ENCODE measurements at places on chromosomes 1 and 21.

- DNase-seq: peak; percentile 68
Measured at GRCh38 chr1:12434174-12434573, 183.8 kb downstream of the DHRS3 start.

GRCh38 chr21:46061518-46061917 lies 36.4 kb upstream of the COL6A2 start:
- no peak for DNase-seq

DNA sequence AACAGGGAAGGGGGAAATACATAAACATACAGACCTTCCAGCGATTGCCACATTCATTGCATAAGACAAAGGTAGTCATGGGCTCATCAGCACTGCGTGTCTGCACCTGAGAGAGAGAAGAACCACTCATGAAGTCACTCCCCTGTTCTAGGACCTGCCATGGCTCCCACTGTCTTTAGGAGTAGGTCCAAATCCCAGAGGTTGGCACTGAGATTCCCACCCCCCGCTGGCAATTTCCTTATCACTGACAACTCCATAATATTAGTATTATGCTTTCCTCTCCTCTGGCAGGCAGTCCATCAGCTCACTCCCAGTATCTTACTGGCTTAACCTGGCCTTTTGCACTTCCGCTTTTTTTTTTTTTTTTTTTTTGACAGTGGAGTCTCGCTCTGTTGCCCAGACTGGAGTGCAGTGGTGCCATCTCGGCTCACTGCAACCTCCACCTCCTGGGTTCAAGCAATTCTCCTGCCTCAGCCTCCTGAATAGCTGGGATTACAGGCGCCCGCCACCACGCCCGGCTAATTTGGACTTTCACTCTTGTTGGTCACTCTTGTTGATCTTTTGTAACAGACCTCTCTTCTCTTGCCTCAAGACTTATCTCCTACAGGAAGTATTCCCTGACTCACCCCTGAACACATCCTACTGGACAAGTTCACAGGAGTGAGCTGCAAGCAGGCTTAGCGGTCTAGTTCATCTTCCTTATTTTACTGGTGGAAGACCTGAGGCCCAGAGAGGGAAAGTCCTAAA lies 14.8 kb upstream of the ZNF436 start:
- DNase-seq: no peak

DNA sequence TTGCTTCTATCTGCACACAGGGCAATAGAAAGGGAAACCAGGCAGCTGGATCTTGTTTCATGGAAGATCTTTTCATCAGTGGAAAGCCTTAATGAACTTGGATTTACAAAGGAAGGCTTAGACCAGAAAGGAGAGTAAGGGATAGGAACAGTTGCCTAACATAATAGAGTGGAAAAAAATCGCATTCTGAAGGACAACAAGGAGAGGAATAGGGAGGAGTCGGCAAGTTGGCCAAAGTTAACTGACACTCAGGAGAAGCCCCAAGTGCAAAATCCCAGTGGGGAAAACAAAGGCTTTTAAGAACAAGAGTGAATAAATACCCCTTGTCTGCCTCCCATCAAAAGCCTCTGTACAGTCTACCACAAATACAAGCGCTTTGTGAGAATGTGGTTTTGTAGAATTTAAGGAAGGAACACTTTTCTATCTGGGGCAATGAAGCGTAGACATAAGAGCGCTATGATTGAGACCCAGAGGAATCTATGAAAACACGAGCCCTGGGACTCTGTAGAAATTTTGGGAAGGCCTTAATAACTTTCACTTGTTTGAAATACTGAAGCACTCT lies 74.1 kb downstream of the ZNF648 start:
- DNase-seq: no peak

GRCh38 chr1:157540852-157541251 lies 11.5 kb downstream of the FCRL5 start:
- DNase-seq: no peak

DNA sequence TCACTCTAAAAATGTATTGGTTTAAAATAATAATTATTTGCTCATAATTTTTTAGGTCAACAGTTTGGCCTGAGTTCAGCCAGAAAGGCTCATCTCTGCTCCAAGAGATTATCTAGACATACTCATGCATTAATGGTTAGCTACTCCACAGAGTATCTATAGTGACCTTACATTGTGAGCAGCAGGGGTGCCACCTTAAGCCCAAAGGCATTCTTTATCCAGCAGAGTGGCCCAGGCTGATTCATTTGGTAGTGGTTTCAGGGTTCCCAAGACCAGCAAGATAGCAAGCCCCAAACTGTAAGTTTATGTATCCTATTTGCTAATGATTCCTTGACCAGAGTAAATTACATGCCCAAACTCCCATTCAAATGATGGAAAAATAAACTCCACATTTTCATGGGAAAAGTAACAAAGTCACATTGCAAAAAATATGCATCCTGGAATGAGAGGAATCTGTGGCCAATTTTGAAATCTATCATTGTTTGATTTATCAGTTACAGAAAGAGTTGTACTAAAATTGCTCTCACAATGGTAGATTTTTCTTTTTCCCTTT lies 182.6 kb upstream of the KCNK2 start:
- DNase-seq: no peak

- DNase-seq: no peak
Measured at GRCh38 chr21:26572702-26573381, at the start of gene CYYR1. CYYR1 (minus strand) TSS chr21:26573286; CDS start chr21:26572940, 346 bp downstream.

GRCh38 chr1:166166698-166167571 lies at the start of gene FAM78B:
FAM78B (minus strand) TSS chr1:166167001; CDS start chr1:166166248, 753 bp downstream.
- peak; percentile 50 for DNase-seq

- no peak for DNase-seq
Measured at GRCh38 chr1:172148213-172148612, 272.3 kb upstream of the C1orf105 start.

- no peak for DNase-seq
Measured at GRCh38 chr1:66294707-66295370, 239.1 kb upstream of the SGIP1 start.

DNA sequence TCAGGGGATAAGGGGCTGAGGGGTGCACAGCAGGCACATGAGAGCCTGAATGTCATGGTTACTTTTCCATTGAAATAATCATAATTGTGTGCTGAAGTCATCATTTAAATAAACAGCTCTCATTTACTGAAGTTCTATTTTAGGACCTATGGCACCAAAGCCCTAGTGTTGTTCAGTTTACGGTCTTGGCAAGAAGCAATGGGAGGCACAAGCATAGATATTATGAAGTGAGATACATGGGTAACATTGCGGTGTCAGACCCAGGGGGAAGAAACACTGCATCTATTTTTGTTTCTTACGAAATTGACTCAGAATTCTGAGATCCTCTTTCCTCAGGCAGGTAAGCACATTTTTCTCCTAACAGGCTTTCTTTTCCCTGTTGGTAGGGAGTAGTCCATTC lies 437.8 kb upstream of the PROX1 start:
- no peak for DNase-seq

GRCh38 chr21:33985117-33986050 lies 69.8 kb upstream of the ATP5PO start:
- DNase-seq: peak; percentile 11

- no peak for DNase-seq
Measured at GRCh38 chr21:42975886-42976608, 1.7 kb downstream of the PKNOX1 start.

- DNase-seq: no peak
Measured at GRCh38 chr21:32795376-32795775, 23.8 kb upstream of the PAXBP1 start.

GRCh38 chr1:218112862-218113261 lies 172.2 kb upstream of the RRP15 start:
- DNase-seq: no peak

DNA sequence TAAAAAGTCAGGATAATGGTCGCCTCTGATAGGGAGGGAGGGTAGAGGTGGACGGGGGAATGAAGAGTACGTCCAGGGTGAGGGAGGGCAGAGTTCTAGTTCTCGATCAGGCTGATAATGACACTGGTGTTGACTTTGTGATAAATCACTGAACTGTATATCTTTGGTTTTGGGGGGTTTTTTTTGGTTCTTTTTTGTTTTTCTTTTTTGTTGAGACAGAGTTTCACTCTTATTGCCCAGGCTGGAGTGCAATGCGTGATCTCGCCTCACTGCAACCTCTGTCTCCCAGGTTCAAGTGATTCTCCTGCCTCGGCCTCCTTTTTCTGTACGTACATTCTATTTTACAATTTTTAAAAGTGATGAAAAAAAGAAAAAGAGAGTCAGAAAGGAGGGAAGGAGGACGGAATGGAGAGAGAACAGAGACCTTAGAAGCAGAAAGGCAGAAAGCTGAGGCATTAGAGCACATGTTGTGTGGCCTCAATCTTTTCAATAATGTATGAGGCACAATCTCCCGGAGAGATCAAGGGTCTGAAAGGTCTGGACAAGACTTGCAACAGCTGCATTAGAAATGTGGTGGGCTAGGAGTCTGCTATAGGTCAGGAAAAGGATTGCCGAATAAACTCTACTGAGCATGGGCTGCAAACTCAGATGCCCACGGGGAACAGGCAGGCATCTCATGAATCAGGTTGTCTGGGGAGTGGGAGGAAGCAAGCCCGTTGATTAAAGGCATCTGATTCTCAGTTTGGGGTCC lies 174.8 kb downstream of the TOMM20 start:
- no peak for DNase-seq

DNA sequence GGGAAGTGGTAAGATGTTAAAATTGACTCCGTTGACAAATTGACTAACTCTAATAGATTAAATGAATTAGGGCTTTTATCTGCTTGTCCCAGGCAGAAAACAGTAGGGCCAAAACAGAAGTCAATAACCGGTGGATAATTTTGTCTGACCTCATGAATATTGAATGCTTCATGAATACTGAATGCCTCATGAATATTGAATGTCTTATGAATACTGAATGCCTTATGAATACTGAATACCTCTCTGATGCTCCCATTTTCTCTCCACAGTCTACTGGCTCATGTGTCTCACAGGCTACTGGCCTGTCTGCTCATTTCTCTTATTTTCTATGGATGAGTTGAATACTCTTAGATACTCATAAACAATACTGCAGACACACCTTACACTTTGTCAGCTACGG lies 56.0 kb downstream of the POFUT2 start:
- DNase-seq: no peak

DNA sequence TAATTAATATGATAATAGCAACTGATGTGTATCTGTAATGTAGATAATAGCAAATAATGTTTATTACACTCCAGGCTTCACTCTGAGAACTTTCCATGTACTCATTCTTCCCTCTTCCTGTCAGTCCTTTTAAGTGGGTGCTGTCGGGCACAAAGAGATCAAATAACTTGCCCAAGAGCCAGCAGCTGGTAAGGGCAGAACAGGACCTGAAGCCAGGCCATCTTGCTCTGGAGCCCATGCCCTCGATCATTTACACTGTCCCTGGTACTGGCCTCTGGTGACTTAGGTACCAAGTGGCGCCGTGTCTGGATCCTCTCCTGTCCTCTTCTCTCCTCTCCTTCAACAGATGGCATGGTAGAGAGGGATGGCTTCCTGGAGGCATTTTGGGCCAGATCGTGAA lies 97.2 kb downstream of the VPS13D start:
- DNase-seq: no peak

- DNase-seq: no peak
Measured at GRCh38 chr1:43204394-43204793, 32.3 kb downstream of the CFAP57 start.

DNA sequence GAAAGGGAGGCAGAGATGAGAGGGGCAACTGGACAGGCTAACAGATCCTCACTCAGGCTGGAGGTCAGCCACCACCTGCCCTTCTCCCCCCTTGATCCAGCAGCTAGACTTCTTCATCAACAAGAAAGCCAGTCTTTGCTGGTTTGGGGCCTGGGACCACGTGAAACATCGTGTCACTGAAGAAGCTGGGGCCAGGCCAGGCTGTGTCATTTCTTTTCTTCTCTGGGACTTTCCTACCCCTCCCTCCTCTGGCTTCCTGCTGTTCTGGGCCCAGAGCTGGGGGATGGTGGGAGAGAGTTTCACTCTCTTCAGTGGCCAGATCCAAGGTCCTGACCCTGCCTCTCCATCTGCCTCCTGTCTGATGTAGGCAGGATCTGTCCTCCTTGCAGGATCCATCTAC lies 18.1 kb upstream of the SLC26A9 start:
- no peak for DNase-seq

DNA sequence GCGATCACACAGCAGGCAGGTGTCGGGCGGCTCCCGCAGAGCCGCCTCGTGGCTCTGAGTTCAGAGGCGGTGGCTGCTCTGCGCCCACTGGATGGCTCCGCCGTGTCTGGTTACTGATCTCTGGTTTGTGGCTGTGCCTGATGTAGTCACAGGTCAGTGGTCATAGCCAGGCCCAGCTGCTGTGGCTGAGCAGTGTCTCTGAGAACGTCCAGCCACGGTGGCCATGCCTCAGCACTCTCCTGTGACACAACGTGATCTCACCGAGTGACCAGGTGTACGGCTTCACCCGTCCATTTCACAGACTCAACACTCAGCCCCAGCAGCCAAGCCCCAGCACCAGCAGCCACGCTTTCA lies 61.2 kb downstream of the KCNN3 start:
- DNase-seq: no peak

GRCh38 chr1:160167580-160167979 lies 16.2 kb downstream of the ATP1A4 start:
- DNase-seq: no peak

GRCh38 chr1:44616991-44617702 lies 57.1 kb downstream of the TMEM53 start:
- DNase-seq: no peak

GRCh38 chr1:212686069-212686468 lies 13.6 kb downstream of the BATF3 start:
- DNase-seq: no peak

- no peak for DNase-seq
Measured at GRCh38 chr1:204449678-204450280, 38.2 kb upstream of the PPP1R15B start.

DNA sequence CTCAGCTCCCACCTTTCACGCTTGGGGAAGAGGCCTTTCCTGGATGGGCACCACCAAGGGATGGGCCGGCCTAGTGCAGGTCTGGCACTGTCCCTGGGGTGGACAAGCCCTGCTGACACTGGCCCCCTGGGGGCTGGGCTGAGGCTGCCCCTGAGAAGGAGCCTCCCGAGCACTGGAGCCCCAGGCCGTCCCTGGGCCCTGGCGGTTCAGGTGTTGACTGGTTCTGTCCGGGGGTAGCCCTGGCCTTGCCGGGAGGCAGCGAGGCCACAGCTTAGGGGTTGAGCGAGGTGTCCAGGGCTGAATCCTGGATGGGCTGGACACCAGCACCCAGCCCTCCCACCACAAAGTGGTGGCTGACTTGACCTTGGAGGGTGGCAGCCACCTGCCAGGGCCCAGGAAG lies 49.7 kb upstream of the ACTRT2 start:
- no peak for DNase-seq

GRCh38 chr1:119146466-119146865 lies 6.0 kb upstream of the WARS2 start:
- DNase-seq: no peak

Data from stimulated activated naive CD4-positive, alpha-beta T cell treated with Interleukin-2 at 50 U/mL for 16 hours (primary cell).